Activated T-cell treated with anti-CD3 and anti-CD28 coated beads for 4 hours (primary cell): ENCODE measurements at places on chromosomes 5 and 9.

GRCh38 chr5:56816546-56817081 is 1.3 kb downstream of the MAP3K1 start:
- DNase-seq, result no peak

GRCh38 chr5:159912033-159912800 is 4.1 kb upstream of the ADRA1B start:
- DNase-seq, result no peak

DNA sequence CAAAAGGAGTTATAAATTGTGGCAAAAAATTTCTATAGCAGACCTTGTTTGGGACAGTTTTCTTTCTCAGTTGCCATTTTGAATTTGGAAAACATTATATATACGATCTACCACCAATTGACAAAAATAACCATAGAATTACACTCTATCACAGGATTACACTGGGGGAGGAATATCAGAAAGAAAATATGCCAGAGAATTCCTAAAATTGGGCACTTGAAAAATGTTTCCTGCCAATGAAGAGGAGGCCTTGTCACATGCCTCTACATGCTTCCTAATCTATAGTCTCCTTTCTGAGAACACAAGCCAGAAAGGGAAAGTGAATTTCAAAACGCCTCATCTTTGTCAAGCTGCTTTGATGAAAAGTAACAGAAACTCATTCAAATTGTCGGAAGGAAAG is 78.5 kb upstream of the DNAH5 start:
- DNase-seq, result no peak

GRCh38 chr5:138028971-138029365 is 3.9 kb downstream of the FAM13B start:
- DNase-seq, result no peak

DNA sequence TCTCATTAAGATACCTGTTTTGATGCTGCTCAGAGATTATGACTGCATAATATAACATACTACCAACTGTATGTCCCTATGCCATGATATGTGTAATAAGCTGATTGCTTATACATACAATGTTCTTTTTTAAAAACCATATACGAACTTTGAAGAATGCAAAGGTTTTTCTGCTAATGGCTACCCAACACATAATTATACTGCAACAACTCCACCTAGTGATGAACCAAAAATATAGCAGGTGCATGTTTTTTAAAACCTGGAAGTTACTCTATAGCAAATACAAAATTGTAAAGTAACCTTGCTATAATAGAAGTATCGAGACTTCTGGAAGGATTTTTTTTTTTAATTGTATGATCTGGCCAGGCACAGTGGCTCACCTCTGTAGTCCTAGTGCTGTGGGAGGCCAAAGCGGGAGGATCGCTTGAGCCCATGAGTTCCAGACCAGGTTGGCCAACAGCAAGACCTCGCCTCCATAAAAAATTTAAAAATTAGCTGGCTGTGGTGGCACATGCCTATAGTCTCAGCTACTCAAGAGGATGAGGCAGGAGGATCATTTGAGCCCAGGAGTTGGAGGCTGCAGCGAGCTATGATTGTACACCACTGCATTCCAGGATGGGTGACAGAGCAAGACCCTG is 49.1 kb downstream of the HOMER1 start:
- no peak for DNase-seq

DNA sequence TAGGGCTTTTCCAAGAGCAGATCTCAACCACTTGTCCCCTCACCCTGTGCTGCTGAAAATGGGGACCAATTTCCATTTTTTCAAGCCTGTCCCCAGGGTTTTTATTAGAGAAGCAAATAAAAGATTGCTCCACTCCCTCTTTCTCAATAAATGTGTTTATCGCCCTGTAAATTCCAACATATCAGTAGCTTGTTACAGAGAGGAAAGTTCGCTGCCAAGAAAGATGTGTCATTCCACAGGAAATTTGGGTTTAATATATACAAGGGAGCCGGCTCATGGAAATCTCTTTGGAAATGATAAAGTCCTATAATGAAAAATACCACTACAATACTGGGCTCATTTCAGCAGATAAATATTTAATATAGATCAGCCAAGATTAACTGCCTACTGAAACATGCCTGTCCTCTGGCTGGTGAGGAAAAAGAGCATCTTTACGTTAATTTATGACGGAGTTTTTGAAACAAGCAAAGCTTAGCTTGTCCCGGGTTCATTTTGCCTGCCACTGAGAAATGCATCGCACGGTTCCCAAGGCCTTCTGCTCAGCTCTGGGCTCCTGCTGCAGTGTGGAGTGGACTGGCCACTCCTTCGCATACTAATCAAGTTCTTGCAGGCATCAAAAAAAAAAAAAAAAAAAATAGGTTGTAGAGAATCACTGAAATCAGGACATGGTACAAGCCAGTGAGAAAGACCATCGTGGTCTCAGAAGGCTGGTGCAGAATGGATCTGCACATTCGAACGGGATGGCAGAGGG is 84.5 kb downstream of the BRINP1 start:
- no peak for DNase-seq

DNA sequence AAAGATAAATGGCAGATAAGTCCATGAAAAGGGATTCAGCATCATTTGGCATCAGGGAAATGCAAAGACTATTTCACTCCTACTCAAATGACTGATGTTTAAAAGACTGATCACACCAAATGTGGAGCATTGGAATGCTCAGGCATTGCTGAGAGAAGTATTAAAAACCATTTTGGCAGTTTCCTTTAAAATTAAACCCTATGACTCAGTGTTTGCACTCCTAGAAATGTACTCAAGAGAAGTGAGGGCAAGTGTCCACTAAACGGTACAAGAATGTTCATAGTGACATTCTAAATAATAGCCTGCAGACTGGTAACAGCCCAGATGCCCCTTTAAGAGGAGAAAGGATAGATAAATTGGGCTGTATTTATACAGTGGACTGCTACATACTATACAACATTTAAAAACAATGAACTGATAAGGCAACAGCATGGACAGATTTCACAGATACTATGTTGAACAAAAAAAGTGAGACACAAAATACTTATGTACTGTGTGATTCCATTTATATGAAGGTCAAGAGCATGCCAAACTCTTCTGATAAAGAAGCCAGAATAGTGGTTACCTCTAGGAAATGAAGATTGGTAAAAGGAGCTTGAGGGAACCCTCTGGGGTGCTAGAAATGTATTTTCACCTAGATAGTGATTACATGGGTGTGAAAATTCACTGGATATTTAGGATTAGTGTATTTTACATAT is 24.6 kb downstream of the APC start:
- no peak for DNase-seq
